ENCODE measurements at places on chromosomes 4 and X. TPM values are rescaled to one million over a fixed set of nuclear protein-coding genes. Genes with fewer than 3 reads are reported as not detected.

Gene SLC25A4
- 11.7 TPM for total RNA-seq

Gene COL25A1
- 0.26 TPM for total RNA-seq

Gene CCSER1
- total RNA-seq, result 14.5 TPM

- no peak for DNase-seq
Observed at GRCh38 chr4:3122081-3122563, 47.6 kb downstream of the HTT start.
